CD4-positive, alpha-beta T cell treated with Interleukin-6 at 100 ng/mL for 8 hours (primary cell): ENCODE measurements at places on chromosomes 5 and 9.

- no peak for DNase-seq
Observed at GRCh38 chr9:76292658-76293057, 101.6 kb downstream of the RFK start.

DNA sequence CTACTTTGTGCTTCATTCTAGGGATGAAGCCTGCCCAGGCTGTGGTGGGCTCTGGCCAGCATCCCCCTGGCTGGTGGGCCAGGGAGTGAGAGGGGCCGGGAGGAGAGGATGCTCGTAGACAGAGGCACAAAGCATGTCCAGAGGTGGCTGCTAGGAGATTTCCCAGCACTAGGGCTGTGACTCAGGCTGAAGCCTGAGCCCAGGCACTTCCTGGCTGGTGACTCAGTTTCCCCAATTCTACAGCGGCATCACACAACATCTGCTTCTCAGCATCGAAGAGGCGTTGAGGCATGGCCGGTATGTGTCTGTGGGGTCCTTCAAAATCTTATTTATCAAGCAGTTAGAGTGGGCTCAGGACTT is 55.6 kb downstream of the DUSP1 start:
- no peak for DNase-seq

DNA sequence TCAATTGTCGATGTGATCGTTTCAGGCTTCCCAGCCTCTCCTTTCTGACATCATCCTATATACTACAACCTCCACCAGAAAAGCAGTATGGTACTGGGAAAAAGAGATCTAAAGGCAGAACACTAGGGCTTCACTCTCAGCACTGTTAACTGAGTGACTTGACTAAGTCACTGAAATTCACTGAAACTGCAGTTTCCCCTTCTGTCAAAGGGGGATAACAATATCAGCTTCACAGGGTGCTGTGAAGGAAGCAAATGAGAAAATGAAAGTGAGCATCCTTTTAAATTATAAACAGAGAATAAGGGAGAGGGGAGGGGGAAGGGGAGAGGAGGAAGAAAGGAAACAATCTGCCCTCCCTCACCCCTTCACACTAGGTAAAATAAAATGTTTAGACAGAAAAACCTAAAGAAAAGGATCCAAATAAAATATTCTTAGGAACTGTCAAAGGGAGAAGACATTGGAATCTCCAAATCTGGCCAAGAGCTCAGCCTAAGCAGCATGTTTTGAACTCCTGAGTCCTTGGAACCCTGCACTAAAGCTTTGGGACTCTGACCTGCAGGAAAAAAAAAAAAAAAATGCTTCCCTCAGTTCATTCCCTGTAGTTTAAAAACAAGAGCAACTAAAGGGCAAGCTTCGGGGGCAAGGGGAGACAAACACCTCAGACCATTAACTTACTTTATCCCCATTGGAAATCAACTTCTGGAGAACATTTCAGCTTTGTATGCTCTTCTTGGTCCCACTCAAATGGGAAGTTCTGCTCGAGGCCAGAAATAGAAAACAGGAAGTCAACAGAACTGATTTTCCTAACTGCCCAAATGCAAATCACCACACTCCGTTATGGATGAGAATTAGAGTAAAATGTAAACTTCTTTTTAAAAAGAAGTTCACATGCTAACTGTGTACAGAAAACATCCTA is 178.3 kb downstream of the DEPDC1B start:
- no peak for DNase-seq

GRCh38 chr9:78149702-78150291 is 86.1 kb upstream of the CEP78 start:
- no peak for DNase-seq

GRCh38 chr9:113566712-113567071 is 103.2 kb downstream of the RGS3 start:
- DNase-seq: no peak

GRCh38 chr5:138732933-138733332 is 20.3 kb upstream of the CTNNA1 start:
- DNase-seq: no peak

DNA sequence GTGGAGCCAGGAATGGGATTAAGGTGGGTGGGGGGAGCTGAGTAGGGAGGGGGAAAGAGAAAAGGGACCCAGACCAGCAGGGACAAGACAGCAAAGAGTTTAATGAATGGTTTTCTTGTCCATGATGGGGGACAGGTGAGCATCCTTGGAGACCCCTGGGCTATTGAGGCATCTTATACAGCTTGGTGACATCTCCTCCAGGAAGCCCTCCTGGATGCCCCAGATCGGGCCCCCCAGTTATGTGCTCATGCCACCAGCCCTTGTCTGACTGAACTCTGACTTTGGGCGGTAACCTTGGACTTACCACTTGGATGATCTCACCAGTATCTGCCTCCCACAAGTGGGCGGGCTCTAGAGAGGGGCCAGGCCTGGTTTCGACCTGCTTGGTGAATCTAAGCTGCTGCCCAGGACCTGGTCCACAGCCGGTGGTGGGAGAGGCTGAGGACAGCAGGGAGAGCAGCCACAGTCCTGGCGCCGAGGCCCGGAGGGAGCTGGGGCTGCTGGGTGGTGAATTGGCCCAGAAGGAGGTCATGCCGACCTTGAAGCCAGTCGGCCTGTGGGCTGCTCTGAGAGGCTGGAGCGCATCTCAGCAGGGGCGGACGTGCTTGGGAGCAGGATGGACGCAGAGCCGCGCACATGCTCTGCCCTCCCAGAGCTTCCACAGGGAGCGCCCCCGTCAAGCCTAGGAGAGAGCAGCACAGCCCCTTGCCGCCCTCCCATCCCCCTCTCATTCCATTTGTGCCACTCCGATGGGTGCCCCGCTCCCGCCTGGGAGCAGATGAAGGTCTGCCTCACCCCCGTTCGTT is 36.2 kb downstream of the UNC5A start:
- no peak for DNase-seq

DNA sequence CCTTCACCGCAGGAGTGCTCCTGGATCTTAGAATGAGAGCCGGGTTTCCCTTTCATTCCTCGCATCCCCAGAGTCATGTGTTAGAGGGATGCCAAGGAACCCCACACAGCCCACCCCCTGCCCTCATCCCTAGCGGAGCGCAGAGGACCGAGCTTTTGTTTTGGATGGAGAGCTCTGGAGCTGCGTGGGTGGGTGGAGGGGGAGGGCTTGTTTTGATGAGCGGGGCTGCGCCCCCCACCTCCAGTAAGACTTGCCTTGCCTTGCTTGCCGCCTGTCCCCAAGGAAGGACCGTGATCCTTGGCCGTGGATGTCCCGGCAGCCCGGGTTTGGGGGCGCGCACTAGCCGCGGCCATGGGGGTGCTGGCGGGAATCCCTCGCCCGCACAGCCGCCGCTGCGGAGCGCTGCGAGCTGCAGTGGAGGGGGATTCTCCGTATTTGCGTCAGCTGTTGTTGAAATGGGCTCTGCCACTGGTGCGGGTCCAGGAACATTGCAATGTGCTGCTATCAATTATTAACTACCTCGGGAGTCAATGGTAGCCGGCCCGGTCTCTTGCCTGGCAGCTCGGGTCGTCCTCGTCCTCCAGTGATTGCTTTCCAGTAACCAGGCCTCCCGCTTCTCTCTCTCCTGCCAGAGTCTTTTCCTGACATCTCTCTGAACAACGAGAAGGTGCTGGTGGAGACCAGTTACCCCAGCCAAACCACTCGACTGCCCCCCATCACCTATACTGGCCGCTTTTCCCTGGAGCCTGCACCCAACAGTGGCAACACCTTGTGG is 1.0 kb downstream of the EGR1 start:
- no peak for DNase-seq

GRCh38 chr5:156400231-156400986 is 73.4 kb downstream of the SGCD start:
- no peak for DNase-seq

DNA sequence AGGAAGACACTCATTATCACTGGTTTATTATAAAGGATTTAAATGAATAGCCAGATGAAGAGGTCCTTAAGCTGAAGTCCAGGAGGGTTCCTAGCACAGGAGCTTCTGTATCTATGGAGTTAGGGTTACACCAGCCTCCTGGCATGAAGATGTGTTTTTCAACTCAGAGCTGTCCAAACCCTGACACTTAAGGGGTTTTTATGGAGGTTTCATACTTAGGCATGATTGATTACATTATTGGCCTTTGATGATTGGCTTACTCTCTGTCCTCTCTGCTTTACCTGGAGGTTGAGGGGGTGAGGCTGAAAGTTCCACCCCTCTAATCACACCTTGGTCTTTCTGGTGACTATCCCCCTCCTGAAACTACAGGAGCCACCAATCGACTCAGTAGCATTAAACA is 84.9 kb upstream of the ZNF169 start:
- DNase-seq: no peak

DNA sequence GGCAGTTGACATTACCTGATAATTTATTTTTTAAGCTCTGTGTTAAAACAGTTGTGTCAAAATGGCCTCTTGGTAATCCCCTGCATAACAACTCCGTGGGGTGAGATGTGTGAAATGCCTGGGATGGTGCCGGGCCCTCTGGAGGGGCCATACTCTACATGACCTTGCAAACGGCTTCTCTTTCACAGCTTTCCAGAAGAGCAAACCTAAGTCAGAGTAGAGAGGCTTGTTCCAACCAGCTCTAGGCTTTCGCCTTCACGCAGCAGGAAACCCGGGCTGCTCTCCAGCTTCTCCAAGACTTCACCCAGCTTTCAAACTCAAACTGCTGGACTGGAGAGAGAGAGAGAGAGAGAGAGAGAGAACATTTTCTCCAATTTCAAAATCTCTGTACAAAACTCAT is 120.1 kb downstream of the SNX18 start:
- DNase-seq: no peak

- DNase-seq: peak; percentile 89
Observed at GRCh38 chr9:136545965-136546696, at the start of gene NOTCH1. Gene NOTCH1 (minus strand): TSS chr9:136546048. CDS start chr9:136545786, 262 bp downstream.

DNA sequence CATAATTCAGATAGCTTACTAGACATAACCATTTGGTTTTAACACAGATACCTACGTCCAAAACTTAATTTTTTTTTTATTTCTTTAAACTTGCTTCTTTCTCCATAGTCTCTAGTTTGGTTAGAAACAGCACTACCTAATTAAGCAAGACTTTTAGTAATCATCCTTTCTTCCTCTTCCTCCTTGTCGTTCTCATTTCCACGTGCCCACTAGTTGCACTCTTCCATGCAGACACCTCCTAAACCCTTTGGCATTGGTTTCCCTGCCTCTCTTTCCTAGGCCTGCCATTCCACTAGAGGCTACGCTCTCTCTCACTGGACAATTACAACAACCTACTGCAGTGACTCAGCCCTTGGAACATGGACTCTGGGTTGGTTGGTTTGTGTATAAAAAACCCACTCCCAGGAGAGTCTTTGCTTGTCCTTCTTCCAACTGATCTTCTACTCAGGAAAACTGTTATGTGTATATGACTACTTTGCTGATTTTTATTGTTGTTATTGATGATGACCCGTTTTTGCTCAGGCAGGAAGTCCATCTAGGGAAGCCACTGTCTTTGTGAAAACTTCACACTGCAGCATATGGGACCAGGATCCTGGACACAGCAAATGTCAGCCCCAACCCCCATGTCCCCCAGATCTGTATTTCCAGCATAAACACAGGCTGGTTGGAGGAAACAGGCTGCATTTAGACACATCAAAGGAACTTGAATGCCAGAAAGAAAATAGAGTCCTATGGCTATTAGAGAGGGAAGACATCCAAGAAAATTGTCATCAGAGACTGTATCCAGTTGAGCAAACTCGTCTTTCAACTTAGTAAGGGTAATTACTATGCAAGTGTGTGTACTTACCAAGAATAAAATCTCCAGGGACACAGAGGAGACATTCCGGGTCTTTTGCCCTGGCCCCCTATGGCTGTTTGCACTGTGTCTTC is 503.2 kb downstream of the GADD45G start:
- DNase-seq: no peak

DNA sequence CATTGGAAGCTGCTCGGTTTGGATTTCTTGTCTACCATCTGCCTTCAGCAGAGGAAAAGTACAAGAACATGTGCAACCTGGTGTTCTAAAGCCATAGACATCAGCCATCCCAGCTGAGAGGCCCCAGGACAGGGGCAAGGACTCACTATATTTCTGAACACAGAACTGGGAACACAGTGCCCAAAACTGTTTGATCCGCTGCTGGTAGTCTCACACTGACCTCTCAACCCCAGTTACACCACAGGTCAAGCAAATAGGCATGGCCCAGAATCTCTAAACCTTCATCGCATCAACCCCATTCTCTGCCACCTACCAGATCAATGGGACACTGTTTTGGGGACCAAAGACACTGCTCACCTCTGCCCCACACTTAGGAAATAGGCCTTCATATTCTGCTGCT is 2.0 kb downstream of the KLHL3 start:
- DNase-seq: no peak

DNA sequence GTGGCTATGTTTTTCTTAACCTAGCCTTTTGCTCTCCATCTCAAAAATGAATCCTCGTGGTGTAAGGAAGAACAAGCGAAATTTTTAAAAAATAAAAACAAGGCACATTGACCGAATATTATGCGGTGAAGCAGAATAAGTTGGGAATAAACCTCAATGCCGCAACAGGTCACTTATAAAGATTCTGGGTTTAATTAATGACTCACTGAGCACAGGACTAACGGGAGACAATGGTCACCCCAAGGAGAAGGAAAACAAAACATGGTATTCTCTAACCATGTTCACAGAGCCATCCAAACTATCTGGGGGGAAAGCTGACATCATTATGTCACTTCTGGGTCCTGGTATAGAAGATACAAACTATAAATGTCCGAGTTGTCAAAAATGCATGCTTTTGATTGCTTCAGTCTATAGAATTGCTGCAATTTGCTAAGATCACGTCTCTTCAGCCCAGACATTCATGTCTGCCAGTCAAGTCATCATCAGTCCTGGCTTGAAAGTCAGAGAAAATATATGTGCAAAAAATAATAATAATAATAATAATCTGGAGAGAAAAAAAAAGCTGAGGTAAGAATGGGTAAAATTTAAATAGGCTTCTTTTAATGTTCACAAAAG is 280.6 kb downstream of the NR2F1-AS1 start:
- no peak for DNase-seq

GRCh38 chr5:73250645-73251044 is 77.7 kb downstream of the TMEM174 start:
- no peak for DNase-seq

DNA sequence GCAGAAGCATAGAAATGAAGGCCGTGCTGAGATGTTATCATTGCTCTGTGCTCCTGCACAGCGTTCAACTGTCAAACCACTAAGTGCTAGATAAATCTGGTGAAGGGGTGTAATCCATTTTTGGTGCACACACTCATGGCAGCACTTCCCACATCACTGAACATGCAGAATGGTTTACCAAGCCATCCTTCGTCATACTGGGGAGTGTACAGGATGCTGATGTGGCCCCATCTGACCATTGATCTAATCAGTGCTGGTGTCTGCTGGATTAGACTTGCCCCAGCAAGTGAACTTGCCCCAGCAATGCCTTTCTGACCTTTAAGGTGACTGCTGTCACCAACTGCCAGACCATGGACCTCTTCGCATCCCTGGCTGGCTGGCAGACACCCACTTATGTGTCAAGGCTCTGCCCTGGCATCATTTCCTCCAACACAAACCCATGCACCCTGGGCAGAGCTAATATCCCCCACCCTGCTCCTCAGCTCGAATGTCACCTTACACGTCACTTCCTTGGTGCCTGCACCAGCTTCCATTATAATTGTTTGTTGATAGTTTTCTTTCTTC is 4.2 kb upstream of the SEMA4D start:
- DNase-seq: peak; percentile 50
